Stimulated activated CD4-positive, alpha-beta T cell treated with anti-CD3 and anti-CD28 coated beads, Interleukin-1b, Interleukin-23, amount 100 ng/mL, for 4 hours (primary cell): ENCODE measurements at places on chromosomes 16 and 17.

- DNase-seq, result peak; percentile 79
Observed at GRCh38 chr16:69186642-69187445, at the start of gene SNTB2. TSS of gene SNTB2 (plus strand) at chr16:69187164. CDS start at chr16:69187167, 3 bp downstream.

- no peak for DNase-seq
Observed at GRCh38 chr17:32302037-32302436, 36.4 kb downstream of the RHBDL3 start.

DNA sequence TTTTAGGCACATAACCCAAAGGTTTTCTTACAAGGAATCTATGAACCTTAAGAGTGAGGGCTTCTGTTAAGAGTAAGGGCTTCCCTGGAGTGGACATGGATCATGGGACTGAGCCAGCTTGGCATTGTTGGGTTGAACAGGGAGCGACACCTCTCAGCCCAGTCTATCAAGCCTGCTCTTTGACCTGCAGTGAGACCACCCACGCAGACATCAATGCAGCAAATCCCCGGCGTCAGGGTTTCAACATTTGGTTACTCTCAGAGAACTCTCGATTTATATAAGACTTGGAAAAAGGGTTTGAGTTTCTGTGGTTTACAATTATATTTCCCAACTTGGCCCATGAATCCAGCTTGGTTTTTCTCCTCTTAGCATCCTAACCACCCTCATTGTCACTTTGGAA lies 299.9 kb downstream of the WWOX start:
- DNase-seq, result no peak

DNA sequence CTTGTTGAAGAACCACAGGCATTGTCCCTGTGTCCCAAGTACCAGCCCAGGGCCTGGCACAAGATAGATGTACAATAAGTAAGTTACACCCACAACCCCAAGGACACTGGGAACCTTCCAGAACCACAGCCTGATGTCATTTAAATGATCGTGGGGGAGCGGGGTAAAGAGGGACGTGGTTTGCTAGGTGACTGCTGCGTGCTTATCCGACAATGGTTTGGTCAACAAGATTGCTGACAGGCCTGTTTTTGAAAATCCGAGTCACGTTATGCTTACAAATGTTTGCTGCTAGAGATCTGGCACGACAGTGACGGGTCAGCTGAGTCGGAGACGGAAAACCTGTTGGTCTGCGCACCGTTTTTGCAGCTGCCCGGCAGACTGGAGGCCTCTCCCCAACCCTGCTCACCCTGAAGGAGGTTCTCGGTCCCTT lies 22.8 kb downstream of the COTL1 start:
- DNase-seq, result no peak

GRCh38 chr16:10754941-10755340 lies 11.3 kb downstream of the NUBP1 start:
- no peak for DNase-seq
